ENCODE measurements at places on chromosomes 7 and 10.

- no peak for DNase-seq
These were observed 1.2 kb downstream of the MACROH2A2 start for GRCh38 chr10:70053841-70054288.

- no peak for DNase-seq
These were observed 176.3 kb upstream of the SLC26A5 start for GRCh38 chr7:103622274-103622673.

DNA sequence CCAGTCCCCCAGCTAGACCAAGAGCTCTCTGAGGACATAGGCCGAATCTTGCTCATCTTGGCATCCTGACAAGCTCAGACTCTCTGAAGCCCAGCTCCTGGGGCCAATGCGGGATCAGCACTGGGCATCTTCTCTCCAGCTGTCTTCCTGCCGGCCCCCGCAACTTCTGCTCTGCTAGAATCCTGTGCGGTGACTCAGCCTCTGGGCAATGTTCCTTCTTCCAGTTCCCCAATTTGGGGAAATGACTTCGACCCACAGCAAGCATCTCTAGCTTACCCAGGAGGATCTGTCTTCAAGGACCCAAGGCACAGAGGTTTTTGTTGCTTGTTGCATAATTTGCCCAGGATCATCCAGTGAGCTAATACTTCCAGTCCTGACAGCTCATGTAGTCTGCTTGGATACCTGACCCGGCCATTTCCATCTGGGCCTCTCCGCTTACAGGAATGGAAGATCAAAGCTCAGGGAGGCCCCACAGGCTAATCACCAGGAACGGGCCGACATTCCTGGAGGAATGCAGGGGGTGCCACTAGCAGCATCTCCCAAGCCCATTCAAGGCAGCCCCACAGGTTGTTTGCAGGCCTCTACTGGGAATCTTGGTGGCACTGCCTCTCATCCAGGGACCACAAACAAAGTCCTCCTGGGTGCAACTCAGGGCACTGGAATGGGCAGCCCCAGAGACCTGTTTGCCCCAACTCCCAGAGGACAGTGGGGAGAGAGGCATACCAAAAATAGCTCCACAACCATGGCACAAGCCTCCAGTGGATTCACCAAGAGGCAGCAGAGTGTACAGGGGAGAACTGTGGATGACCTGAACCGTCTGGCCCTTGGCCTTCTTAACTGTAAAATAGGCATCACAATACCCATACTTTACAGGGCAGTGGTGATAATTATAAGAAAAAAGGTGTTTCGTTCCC lies 151.9 kb downstream of the NEURL1 start:
- DNase-seq: no peak

GRCh38 chr7:17677408-17677807 lies 262.9 kb downstream of the SNX13 start:
- DNase-seq: no peak

All from SW 1271 (cell line).